Central memory CD8-positive, alpha-beta T cell (primary cell): ENCODE measurements at places on chromosomes 2 and 18.

DNA sequence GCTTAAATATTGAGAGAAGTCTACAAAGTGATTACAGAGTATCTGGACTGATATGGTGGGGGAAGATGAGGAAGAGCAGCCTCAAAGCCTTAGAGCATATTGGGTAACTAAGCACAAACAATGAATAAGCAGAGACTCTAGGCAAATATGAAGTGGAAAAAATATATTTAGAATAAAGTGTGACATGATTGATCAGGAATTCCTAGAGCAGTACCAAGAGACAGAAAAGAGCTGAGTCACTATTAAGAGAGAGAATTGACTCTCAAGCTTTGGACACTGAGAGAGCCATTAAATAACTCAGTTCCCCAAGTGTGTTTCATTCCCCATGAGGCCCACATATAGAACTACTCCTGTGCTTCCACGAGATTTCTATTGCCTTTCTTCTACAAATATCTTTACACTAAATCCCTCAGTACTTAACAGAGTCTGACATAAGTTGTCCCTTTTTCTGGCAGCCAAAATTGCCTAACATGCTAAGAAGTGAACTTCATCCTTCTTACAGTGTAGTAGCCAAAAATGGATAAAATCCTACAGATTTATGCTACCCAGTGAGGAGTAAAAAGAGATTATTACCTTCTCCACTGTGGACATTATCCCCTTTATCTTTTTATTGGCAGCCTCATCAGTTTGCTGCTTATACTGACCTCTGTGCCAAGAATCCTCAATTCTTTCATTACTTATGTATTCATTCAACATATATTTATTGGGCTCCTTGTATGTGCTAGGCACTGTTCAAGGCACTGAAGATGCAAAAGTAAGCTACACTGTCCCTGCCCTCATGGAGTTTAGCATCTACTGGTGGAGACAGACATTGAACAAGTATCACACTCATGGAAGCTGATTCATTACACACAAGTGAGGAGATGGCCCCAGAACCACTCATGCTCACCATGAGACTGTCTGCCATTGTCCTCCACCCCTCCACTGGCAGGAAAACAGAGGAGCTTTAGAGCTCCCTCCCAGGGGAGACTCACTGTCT, 45.4 kb downstream of the SLC40A1 start:
- no peak for DNase-seq

DNA sequence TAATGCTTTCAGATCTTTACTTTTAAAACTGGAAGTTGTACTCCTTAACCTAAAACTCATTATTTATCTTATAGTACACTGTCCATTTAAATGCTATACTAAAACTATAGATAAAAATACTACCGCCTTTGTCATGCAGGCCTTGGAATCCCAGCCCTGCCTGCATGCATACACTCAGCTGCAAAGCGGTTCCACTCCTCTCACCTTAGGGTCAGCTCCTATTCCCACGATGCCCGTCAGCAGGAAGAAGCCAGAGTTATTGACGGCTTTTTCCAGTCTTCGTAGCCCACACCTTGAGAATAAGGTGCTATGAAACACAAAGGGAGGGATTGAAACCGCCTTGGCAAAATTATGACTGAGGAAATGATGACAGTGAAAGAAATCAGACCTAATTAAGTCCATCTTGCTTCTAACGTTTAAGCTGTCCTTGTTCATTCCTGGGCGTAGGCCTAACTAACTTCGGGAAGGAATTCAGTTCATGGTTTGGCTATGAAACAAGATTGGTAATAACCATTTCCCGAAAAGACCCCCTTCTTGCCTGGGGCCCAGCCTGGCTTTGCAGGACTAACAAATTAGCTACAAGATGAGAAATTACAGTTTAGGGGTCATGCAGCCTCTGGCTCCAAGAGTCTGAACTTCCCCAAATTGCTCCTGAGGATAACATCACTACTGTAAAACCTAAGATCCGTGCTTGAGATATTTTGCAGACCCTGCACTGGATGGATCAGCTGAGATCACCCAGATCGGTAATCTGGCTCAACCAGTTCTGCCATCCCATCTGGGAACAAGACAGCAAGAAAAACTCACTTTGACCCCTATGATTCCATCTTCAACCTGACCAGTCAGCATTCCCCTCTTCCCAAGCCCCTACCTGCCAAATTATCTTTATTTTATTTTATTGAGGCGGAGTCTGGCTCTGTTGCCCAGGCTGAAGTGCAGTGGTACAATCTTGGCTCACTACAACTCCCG, 17.1 kb downstream of the EPB41L5 start:
- DNase-seq: no peak

GRCh38 chr2:220936641-220937197, 635.4 kb downstream of the EPHA4 start:
- DNase-seq: no peak

DNA sequence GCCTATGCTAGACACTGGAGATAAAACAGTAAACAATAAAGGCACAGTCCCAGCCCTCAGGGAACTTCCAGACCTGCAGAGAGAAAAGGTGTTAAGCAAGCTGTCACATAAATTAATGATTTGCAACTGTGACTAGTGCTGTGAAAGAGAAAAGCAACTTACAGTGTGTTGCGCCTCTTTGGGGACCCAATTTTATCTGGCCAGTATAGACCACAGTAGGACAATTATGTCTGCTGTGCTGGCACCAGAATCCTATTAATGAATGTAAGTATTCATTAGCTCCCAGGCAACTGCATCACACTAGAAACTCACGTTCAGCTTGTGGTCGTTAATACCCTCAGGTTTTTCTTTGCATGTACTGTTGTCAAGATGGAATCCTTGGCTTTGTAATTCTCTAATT, 55.3 kb upstream of the CHST9 start:
- no peak for DNase-seq

- DNase-seq: no peak
Measured at GRCh38 chr2:239550357-239550756, 149.5 kb upstream of the HDAC4 start.

DNA sequence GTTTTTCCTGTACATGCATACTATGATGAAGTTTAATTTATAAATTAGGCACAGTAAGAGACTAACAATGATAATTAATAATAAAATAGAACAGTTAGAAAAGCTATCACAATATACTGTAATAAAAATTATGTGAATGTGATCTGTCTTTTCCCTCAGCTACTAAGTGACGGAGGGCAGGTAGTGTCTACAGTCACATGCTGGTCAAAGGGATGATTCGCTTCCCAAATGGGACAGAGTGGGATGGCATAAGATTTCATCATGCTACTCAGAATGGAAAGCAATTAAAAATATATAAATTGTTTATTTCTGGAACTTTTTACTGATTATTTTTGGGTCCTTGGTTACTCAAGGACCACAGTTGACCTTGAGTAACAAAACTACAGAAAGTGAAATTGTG, 71.5 kb downstream of the DAW1 start:
- DNase-seq: no peak

GRCh38 chr2:222298001-222298310, 842 bp downstream of the PAX3 start:
- no peak for DNase-seq

- no peak for DNase-seq
Measured at GRCh38 chr2:120568975-120569268, 166.7 kb upstream of the GLI2 start.

DNA sequence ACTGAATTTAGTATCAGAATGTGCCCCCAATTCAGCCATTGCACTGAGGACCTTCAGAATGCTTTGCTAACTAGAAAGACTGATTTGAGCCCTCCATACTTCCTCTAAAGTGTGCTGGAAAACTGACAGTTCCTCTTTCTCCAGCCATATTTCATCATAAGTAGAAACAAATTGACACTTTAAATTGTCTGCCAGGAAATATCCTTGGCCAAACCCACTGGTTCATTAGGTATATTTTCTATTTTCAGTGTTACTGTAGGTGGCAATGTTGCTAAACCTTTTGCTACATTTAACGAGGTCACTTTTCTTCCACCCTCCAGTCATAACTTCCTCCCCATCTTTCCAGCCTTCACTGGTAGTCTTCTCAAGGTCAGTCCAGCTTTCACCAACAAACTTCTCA, 21.5 kb downstream of the SP5 start:
- DNase-seq: no peak

- no peak for DNase-seq
Measured at GRCh38 chr2:96874198-96874831, 4.4 kb upstream of the SEMA4C start.

DNA sequence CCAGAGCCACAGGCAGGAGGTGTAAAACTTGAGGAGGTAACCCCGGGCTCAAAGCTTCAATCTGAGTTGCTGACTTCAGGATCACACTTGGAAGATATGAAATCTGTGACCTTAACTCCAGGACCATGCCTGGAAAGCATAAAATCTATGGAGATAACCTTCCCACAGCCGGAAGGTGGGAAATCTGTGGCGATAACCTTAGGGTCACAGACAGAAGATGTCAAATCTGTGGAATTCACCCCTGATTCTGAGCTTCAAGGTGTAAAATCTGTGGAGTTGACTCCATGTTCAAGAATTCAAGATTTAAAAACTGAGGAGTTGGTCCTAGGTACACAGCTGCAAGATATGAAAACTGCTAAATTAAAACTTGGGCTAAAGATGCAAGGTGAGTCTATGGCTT, 11.6 kb upstream of the ZNF512 start:
- DNase-seq: no peak

- DNase-seq: no peak
Measured at GRCh38 chr2:128776461-128777195, 458.0 kb upstream of the HS6ST1 start.

DNA sequence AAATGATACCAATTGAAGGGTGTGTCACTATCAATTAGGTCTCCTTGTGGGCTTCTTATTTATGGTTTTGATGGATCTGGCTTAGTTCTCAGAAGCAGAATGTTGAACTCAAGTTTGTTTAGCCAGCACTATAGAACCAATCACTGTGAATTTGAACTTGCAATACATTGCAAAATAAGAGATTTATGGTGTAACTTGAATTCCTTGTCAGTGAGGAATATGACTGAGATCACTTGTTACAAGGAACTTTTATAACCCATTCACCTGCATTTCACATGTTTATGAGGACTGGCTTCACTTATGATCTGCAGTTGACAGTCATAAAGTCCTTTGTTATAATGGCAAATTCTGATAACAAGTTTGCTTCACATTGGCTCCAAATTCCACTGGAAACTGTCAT, 9.8 kb downstream of the GATA6 start:
- no peak for DNase-seq

DNA sequence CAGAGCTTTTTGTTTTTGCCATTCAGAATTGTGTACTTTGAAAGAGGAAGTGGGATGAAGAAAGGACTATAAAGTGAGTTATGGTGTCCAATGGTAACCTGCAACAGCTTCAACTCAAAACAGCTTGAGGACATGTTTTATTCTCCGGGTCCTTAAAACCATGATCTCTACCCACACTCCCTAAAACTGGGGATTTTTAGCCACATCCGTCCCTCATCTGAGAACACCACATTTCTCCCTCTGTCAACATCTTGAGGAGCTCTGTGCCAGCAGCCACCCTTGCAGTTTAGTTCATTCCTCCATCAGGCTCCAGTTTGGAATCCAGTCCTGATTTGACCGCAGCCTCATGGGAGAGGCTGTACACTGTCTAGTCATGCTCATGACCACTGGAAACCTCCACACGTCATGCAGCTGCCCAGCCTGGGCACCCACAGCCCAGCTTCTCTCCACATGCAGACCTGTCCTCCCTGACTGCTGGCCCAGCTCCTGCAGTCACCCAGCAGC, 62.6 kb downstream of the C18orf63 start:
- peak; percentile 10 for DNase-seq

- DNase-seq: no peak
Measured at GRCh38 chr2:127594116-127594591, 51.8 kb upstream of the GPR17 start.

- no peak for DNase-seq
Measured at GRCh38 chr2:47043891-47044239, 111.2 kb downstream of the STPG4 start.

GRCh38 chr2:53994818-53995808, 24.3 kb upstream of the PSME4 start:
- no peak for DNase-seq

GRCh38 chr2:27356056-27356381, 545 bp downstream of the GTF3C2 start:
- no peak for DNase-seq

DNA sequence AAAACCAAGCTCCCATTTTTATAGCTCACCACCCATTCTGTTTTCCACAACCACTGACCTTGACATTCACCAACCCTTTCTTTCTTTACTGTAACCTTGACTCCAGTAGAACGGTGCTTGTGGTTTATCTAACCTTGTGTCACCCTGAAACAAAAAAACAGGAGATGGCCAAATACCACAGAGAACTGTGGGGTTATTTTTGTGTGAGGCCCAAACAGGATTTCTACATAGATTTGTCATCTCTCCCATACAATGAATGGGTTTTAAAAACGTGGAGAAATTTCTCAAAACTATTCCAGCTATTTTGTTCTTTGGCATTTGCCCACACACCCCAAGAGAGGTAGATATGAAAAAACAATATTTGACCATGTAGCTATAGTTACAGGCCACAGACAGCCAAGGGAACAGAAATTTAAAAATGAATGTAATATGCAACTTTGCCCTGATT, 231.3 kb upstream of the TANK start:
- DNase-seq: no peak

DNA sequence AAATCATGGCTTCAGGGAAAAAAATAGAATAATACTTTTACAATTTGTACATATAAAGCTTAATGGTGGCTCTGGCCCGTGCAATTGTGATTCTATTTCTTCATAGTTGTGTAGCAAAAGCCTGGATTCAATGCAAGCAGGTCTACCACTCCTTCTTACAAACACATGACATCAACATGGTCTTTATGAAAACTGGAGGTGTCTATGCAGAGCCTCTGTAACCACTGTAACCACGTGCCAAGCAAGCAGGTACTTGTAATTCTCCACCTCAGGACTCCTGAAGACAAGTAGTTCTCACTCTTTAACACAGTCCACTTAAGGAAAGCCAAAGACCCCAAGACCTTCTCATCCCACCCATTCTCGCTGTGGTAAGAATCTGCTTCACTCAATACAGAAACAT, 62.6 kb downstream of the METTL4 start:
- no peak for DNase-seq

- DNase-seq: no peak
Measured at GRCh38 chr2:144554492-144555210, 34.7 kb upstream of the ZEB2 start.

DNA sequence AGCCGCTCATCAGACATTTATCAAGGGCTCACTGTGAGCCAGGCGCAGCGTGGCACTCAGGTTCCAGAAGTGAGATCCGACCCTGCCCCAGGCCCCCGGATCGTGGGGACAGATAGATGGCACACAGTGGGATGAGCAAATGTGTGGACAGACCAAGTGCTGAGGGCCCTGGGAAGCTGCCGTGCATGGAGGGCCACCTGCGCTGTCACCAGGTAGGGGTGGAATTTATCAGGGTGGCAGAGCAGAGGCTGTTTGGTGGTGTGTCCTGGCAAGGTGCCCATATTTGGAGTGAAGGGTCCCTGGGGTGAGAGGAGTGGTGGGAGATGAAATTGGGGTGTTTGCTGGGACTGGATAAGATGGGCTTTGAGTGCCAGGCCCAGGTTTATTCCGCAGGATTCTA, 92.8 kb upstream of the HS6ST1 start:
- peak; percentile 1 for DNase-seq

- DNase-seq: no peak
Measured at GRCh38 chr2:220959391-220959802, 612.7 kb downstream of the EPHA4 start.
